ENCODE measurements at places on chromosomes 13 and 19.

DNA sequence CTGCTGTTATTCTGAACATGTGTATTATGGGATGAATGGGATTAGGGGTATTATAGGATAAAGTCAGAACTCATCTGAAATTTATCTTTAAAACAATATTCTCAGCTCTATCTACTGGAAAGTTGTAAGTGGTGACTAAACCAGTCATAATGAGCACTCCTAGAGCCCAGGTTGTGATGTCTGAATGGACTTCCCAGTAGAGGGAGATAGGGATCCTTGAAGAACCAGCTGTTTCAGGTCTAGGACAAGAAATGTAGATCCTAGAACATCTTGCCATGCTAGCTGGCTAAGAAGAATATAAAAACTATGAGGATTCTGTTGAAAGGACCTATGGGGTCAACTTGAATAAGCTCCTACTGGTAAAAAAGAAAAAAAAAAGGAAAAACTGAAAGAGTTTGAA, 310.8 kb downstream of the SLC7A1 start:
- DNase-seq, result no peak

DNA sequence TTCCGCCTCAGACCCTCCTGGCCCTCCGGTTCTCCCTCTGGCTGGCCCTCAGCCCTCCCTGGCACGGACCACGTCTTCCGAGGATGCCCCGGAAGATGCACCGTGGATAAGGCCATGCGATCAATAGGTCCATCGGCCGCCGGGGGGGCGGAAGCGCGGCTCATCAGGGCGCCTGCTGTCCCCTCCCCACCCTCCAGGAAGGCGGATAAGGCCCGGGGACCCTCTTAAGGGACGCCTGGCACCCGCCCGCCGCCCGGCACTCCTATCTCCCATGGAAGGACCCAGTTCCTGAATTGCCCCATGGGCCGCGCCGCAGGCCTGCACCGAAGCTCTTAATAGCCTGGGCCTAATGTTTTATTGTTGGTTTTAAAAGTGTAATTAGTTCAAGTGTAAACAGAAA, 46.2 kb upstream of the TCF3 start:
- DNase-seq, result no peak

DNA sequence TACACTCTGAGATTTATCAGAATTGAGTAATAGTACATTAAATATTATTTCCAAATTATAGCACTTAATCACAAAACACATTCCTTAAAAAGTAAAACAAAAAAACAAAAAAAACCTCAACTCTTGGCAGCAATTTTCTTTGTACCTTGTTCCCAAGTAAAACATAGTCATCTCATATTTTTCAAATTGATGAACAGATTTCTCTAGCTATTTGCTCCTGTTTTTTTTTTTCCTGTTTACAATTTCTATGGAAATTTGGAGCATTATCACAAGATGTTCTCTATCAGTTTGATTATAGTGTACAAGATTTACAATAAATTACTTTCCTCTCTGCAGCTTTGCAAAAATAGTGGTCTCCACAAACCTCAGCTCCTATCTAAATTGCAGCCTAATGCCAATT, 25.0 kb downstream of the RFC3 start:
- DNase-seq, result no peak

DNA sequence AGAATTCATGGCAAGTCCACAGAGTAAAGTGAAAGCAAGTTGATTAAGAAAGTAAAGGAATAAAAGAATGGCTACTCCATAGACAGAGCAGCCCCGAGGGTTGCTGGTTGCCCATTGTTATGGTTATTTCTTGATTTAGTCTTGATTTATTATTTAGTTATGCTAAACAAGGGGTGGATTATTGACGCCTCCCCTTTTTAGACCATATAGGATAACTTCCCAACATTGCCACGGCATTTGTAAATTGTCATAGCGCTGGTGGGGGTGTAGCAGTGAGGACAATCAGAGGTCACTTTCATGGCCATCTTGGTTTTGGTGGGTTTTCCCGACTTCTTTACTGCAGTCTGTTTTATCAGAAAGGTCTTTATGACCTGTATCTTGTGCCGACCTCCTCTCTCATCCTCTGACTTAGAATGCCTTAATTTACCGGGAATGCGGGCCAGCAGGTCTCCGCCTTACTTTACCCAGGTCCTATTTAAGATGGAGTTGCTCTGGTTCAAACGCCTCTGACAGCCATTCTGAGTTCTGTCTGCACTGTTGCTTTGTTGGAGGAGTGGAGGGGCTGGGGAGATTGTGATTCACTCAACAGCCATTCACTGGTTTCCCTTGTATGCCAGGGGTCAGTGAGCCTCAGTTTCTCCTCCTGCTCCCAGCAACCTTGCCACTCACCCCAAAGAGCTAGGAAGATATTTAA, 27.6 kb downstream of the HPN start:
- DNase-seq, result no peak

GRCh38 chr19:1189419-1189818, 15.4 kb upstream of the SBNO2 start:
- DNase-seq, result no peak

- DNase-seq, result no peak
These were observed 151.0 kb downstream of the DPF1 start for GRCh38 chr19:38072776-38073750.

Measured in NCI-H69 (cell line).